ENCODE measurements at places on chromosomes 2 and 18.

DNA sequence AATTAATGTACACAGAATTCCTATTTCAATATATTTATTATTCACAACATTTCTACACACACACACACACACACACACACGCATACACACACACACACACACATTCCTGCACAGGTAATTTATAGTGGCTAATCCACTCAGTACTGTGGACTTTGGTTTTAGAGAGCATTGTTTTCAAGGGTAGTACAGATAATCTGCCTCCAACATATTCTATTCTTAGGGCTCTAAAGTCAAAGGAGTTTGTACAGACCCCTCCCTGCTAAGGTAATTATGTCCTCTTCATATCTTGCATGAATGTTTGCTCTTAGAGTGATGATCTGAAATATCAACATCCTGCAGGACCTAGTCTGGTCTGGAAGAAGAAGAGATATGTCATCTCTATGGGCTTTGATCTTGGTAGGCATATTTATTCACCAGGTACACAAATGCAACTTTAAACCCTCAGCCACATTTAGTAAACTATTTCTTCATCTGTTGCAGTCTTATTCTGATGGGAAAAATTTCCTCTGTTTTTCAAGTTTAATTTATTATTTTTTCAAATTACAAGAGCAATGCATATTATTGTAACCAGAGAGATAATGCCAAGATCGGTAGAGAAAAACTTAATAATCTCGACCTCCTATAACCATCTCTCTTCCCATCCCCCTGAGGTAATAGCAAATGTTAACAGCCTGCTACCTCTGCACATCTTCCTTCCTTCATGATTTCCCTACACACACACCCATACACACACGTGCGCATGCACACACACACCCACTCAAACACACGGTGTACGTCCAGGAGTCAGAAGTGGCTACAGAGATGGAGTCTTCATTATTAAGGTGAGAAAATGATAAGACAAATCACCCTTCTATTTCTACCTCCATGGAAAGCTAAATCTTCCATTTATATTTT is 18.3 kb upstream of the POLE4 start:
- DNase-seq, result no peak

- peak; percentile 57 for DNase-seq
Observed at GRCh38 chr18:11259469-11260150, 110.2 kb upstream of the PIEZO2 start.

DNA sequence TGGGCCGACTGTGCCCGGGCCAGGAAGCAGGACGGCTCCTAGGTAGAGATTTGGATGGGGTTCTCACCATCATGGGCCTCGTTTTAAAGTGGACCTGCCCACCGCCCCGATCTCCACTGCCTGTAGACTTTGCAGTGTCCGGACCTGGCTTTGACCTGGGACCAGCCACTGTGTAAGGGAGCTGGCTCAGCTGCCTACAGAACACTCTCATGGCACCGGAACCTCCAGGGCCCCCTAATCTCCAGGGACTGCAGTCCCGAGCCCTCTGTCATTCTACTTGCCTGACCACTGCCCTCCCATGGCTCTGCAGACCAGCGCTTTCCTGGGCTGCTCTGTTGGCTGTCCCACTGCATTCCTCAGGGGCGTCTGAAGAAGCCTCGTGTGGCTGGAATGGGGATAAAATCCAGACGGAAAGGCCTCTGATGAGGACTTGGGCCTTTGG is 120.8 kb downstream of the GLI2 start:
- peak; percentile 62 for DNase-seq

DNA sequence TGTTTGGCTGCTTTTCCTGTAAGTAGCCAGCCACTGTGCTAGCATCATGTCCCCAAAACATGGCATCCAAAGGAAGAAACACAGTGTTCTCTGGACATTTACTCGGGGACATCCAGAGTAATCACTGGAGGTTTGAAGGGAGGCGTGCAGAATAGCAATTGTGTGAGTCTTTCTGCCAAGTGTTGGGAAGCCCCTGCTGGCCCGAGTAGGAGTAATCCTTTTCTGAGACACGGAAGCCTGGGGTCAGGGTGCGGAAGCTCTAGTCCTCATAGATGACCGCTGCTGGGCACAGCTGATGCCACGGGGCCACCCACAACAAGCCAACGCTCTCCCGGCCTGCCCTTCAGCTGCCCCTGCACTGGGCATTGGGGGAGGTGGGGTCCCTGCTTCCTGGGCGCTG is 24.8 kb upstream of the HDAC4 start:
- DNase-seq, result no peak

DNA sequence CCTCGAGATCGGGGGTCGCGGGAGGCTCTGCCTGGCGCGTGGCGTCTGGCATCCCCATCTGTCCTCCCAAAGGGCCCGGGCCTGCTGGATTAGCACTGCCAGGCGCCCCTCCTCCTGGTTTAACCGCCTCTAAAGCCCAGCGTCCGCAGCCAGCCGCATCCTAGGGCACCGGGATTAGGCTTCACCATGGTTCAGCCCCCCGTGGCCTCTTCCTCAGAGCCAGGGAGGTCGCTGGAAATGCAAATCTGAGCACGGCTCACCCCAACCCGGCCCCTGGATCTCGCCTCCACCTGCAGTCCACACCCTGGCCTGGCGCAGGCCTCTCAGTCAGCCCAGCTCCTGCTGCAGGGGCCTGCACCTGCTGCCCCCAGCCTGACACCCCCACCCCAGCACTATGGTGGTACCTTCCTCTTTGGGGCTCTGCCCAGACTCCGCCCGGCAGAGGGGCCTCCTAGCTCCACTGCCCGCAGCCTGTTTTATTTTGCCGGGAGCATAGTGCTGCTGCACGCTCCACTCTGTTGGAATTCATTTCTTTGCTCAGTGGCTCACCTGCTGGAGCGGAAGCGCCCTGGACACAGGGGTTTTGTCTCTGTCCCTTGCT is 13.2 kb downstream of the PRELID3A start:
- DNase-seq, result peak; percentile 87

- no peak for DNase-seq
Observed at GRCh38 chr2:54636415-54637139, 86.9 kb upstream of the EML6 start.

DNA sequence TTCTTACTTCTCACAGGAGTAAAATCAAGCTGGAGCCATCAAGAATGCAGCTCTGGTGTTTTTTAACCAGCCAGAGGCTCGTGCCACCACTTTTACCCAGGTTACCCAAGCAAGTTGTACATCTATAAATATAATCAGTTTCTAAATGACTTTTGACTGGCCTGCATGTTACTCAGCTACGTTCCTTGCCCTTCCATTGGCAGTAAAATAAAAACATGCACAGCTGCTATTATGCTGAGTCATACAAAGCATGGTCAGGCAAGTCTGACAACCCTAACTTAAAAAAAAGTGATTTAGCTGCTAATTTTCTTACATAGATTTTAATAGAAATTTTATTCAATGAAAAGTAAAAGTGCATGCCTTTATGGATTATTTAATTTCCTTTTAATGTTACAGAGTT is 111.7 kb upstream of the CSRNP3 start:
- DNase-seq, result no peak

DNA sequence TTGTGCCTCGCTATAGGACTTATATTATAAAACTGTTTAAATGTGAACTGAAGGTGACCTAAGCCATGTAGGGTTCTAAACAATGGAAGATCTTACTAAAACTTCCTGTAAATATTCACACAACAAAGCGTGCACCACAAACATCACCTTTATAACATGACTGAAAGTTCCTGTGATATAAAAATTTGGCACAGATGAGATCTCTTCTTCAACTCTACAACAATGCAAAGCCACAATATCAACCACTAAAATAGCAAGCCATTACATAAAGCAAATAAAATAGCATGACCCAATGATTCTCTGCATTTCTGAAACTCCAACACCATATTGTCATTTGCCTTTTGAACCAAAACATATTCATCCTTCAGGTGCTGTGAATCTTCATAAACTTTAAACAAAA is 3.5 kb downstream of the YES1 start:
- no peak for DNase-seq

- no peak for DNase-seq
Observed at GRCh38 chr2:74401891-74402290, 19.5 kb downstream of the C2orf81 start.

- DNase-seq, result no peak
Observed at GRCh38 chr2:58369594-58369993, 128.5 kb upstream of the FANCL start.

GRCh38 chr2:11533278-11534070 is at the start of gene GREB1:
GREB1 (plus strand) TSS chr2:11534045; CDS start chr2:11556615, 22,570 bp downstream.
- no peak for DNase-seq

DNA sequence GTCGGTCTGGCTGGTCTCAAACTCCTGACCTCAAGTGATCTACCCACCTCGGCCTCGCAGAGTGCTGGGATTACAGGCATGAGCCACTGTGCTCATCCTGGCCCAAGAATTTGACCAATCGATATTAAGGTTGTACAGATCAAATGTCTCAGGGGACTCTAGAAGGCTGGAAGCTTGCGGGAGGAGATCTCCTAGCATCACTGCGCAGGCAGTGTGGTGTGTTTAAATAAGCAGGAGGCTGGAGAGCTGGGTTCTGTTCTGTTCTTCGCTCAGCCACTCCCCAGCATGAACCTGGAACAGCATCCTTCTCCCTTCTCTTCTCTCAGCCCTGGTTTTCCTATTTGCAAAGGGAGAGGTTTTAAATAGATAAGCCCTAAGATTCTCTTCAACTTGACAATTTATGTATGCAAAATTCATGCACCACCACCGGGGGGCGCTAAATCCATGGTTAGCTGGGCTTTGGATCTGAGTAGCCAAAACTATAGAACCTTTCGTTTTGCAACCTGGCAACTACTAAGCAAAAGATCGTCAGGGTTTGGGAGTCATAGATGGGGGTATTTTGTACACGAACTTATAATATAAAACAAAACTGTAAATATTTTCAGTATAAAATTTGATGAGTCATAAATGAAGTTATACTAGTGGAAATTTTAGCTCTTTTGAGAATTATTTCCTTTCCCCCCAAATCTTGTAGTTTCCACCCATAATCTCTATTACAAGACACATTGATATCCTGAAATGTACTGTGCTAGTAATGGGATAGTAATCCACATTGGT is 60.6 kb downstream of the SLC16A14 start:
- peak; percentile 78 for DNase-seq

DNA sequence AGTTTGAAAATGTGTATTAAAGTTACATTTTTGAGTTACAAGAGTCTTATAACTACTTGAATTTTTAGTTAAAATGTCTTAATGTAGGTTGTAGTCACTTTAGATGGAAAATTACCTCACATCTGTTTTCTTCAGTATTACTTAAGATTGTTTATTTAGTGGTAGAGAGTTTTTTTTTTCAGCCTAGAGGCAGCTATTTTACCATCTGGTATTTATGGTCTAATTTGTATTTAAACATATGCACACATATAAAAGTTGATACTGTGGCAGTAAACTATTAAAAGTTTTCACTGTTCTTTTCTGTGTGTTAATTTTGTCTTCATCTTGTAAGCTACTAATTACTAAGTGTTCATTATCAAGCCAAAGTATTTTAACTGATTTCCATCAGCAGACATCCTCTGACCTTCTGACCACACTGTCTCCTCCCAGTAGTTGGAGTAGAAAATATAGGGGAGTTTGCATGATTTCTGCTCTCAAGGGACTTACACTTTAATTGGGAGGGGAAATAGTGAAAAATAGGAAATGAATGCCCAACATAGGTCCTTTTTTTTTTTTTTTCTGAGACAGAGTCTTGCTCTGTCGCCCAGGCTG is 4.3 kb downstream of the PMAIP1 start:
- no peak for DNase-seq

GRCh38 chr2:44295633-44296359 is 20.5 kb downstream of the SLC3A1 start:
- no peak for DNase-seq

- no peak for DNase-seq
Observed at GRCh38 chr2:62071760-62072680, 123.9 kb upstream of the B3GNT2 start.

GRCh38 chr2:88683160-88684021 is 8.1 kb upstream of the RPIA start:
- DNase-seq, result peak; percentile 18

DNA sequence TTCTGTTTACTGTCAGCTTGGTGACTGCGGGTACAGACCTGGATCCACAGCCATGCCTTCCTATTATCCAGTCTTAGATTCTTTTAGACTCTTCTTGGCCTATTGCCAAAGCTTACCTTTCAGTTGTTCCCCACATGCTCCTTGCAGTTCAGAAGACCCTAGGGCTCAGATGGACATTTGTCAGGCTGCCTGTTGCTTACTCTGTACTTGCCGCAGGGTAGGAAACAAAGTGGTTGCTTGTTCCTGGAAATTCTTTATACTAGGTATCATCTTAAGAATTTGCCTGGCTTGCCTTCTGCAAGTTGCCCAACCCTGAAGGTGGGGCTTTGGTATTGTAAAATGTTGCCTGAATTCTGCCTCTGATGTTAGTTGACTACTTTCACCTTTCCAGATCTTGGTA is 24.4 kb downstream of the CD28 start:
- DNase-seq, result no peak

GRCh38 chr2:187188783-187189631 is 259.0 kb downstream of the CALCRL start:
- DNase-seq, result no peak

- DNase-seq, result no peak
Observed at GRCh38 chr2:128628206-128628605, 309.5 kb upstream of the HS6ST1 start.

DNA sequence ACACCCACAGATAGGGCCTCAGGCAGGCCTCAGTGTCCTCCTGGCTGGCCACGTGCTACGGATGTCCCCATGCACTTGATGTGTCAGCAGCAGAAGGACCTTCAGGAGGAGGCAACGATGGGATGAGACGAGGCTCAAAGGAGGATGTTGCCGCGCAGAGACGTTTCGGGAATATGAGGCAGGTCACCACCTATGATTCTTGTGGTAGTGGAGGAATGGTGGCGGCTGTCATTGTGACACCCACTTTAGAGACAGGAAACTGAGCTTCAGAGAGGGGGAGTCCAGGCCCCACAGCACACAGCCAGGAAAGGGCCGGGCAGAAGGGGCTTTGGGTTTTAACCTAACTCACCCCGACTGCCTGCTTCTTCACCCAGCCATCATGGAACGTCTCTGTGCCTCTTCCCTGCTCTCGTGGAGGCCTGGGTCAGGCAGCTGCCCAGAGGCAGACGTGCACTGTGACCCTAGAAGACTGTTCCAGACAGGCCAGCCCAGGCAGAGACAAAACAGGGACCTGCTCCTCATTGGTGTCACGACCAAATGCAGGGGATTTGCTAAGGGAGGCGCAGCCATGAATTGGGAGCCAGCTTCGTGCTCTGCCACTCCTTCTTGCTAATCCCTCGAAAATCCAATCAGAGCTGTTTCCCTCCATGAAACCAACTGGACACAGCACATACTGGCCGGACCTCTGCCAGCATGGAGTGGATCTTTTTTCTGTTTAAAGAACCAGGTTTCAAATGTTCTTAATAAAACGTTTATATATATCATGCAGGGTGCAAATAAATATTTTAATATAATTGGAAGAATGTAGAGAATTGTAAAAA is 169.2 kb downstream of the ASB1 start:
- DNase-seq, result no peak

GRCh38 chr2:42971947-42972736 is 179.8 kb upstream of the HAAO start:
- no peak for DNase-seq

Measured in eye (tissue), 1 donor.